NAMALWA (cell line): ENCODE measurements at places on chromosomes 11 and 22.

DNA sequence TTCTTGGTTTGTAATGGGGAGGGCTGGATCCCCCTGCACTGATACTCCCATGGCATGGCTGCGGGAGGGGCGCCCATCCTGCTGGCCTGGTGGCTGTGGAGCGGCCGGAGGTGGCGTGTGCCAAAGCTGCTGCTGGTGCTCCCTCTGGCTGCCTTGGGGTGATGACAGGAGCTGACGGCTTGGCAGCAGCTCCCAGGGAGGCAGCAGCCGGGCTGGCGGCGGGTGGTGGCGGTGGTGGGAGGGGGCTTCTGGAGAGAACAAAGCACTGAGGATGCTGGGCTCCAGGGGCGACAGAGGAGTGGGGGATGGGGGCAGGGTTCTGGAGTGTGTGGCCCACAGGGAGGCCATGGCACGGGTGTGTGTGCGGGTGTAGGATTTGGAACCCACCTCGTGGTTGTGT lies 11.4 kb upstream of the MPPED1 start:
- no peak for DNase-seq

GRCh38 chr11:121892131-121892681 lies 223.8 kb downstream of the BLID start:
- DNase-seq = no peak

GRCh38 chr11:31940371-31941037 lies 129.4 kb upstream of the PAX6 start:
- DNase-seq = no peak

DNA sequence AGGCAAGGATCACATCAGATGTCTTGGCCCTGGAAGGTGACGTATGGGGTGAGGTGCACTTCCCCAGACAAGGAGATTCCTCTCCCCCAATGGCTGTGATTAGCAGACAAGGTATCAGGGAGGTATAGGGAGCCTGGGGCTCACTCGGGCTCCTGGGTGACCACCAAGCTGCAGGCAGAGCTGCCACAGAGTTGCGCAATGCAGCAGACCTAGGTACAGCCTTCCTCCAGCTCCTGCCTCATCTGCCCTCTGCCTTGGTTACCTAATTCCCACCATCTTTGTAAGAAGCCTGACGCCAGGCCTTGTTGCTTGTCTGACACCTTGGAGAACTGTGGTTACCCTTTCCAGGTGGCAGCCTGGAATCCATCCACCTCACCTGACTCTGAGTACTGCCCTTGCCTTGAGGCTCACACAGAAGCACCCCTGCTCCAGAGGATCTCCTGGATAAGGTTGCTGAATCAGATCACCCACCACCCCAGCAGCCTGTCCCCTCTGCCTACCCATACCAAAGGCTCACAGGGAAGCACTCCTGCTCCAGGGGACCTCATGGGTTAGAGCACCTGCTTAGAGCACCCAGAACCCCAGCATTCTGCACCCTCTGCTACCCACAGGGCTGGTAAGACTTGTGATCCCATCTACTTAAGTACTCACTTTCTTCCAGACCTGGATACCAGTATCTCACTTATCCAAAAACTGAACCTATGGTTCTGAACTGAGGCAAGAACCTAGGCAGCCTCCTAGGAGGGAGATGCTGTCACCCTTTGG lies 40.4 kb downstream of the GAB4 start:
- no peak for DNase-seq

DNA sequence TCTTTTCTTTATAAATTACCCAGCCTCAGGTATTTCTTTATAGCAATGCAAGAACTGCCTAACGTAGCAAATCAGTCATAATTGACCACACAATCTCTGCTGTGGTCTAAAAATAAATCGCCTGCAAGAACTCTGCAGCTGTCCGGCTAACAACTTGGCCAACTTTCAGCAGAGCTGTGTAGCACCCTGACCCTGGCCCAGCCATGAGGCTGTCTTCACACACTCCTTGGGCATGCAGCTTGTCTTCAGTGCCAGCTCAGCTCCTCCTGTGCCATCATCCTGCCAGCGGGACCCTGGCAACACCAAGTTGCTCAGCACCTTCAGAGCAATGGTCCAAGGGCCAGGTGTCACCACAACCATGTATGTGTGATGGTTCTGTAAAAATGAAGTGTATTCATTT lies 355.6 kb downstream of the OPCML start:
- DNase-seq = no peak

DNA sequence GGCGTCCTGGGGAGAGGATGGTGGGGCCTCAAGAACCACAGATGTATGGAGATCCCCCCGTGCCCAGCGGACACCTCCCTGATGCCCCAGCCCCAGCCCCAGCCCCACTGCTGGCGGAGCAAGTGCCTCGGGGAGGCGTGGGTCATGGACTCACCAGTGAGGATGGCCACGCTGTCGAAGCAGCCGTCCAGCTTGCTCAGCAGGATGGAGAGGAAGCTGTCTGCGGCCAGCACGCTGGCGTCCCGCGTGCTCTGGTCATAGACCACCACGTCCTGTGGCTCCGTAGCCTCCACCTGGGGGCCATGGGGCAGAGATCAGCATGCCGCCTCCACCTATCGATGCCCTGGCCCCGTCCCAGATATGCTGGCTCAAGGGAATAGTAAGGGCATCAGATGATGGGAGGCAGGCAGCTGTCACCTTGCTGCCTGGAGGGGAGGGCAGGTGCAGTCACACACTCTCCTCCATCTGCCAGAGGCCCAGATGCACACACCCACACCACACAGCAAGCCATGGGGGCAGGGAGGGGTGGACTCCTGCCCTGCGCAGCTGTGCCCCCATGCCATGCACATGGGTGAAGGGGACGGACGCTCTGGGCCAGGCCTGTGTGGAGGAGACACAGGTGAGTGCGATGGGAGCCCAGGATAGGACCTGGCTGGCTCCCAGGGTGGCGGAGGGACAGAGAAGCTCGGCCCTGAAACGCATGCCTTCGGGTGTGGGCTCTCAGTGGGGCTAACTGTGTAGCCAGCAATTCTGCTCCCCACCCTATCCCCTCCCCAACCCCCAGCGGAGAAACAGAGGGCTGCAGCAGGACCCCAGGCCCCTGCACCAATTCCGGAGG lies 8.2 kb downstream of the DUSP8 start:
- DNase-seq = no peak

DNA sequence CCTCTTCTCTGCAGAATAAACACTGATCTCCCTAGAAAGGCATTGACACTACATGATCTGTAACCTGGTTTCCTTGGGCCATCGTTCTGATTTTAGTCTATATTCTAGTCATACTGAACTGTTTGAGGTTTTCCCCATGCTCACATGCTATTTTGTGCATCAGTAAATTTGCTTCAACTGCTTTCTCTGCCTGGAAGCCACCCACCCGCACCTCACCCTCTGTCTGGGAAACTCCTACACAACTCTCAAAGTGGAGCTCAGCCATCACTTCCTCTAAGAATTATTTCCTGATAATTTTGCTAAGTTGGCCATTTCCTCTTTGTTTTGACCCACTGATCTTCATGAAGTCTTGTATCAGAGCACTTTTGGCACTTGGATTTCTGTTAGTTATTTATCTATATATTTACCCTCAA lies 36.1 kb downstream of the MMP20 start:
- no peak for DNase-seq

- peak; percentile 11 for DNase-seq
Measured at GRCh38 chr11:128039140-128040021, 548.0 kb downstream of the ETS1 start.

GRCh38 chr22:43553451-43554258 lies 141.8 kb downstream of the MPPED1 start:
- DNase-seq = no peak

DNA sequence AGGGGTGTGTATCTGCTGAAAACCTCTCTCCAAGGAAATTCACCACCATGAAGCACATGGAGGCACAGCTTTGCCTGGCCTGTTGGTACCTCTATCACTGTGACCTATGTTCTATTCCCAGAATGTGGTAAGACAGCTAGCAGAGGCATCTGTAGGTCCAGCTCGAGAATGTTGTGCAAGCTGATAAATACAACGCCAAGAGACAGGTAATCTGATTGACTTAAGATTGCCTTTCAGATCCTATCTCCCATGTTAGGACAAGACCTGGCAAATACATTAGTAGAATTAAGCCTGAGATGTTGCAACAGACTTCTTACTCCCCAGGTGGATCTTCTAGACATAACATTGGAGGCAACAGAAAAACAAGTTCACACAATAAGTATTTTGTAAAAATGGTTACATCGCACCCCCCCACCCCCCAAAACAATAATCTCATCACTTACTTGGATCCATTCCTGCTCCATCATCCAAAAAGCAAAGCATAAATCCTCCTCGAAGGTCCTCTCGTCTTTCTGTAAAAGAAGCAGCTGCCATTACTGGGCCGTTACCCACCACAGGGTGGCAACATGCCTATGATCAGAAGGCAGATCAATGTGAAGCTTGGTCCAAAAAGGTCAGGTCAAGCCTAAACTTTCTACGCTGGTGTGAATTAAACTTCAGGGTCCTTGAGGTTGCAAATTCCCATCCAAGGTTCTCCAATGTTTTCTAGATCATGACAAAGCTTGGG lies 18.5 kb downstream of the MORC2 start:
- DNase-seq = no peak

GRCh38 chr11:72413914-72414628 lies 20.3 kb downstream of the CLPB start:
- peak; percentile 86 for DNase-seq
